ENCODE measurements at places on chromosomes 7 and 10.

DNA sequence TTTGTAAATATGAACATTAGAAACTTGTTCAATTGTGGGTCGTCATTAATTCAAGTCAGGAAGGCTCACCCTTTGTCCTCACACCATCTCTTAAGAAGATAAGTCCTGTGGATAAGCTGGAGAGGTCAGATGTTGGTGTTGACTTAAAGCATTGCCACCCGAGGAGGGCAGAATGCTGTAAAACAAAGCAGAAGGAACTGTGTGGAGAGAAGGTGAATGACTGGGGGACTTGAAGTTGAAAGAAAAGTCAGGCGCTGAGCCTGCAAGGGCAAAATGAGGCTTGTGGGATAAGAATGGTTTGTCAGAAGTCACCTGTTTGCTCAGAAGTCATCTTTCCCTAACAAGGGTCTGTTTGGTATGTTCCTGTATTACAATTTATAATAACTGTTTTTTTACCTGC is 9.1 kb downstream of the RPA3 start:
- DNase-seq, result no peak

GRCh38 chr7:122430710-122431109 is 126.2 kb upstream of the FEZF1 start:
- no peak for DNase-seq

GRCh38 chr7:70571403-70571934 is 560.5 kb upstream of the GALNT17 start:
- DNase-seq, result no peak

- DNase-seq, result no peak
Measured at GRCh38 chr10:123760356-123761037, 94.3 kb downstream of the GPR26 start.

- DNase-seq, result no peak
Measured at GRCh38 chr7:98687111-98687751, 70.1 kb downstream of the NPTX2 start.

DNA sequence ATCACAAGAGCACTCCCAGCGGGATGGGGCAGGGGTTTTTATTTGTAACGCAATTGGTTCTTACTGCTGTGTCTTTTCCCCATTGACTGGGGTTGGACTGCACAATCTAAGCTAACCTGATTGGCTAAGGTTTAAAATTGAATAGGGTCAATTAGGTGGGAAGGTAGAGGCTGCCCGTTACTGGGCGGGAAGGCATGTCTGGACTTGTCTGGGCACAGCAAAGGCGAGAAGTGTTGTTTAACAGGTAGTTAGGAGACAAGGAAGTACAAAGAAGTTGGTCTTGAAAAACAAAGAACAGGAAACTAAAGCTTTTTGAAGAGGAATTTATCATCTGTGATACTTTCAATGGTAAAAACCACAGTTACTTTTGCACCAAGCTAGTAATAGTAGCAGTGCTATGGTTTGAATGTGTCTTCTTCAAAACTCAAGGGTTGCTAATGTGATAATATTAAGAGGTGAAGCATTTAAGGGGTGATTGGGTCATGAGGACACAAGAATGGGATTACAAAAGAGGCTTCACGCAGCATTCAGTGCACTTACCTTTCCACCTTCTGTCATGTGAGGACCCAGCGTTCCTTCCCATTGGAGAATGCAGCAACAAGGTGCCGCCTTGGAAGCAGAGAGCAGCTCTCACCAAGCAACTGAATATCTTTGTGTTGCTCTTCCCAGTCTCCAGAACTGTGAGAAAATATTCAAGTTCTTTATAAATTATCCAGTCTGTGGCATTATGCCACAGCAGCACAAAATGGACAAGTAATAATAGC is 875.5 kb upstream of the SORCS1 start:
- DNase-seq, result no peak

DNA sequence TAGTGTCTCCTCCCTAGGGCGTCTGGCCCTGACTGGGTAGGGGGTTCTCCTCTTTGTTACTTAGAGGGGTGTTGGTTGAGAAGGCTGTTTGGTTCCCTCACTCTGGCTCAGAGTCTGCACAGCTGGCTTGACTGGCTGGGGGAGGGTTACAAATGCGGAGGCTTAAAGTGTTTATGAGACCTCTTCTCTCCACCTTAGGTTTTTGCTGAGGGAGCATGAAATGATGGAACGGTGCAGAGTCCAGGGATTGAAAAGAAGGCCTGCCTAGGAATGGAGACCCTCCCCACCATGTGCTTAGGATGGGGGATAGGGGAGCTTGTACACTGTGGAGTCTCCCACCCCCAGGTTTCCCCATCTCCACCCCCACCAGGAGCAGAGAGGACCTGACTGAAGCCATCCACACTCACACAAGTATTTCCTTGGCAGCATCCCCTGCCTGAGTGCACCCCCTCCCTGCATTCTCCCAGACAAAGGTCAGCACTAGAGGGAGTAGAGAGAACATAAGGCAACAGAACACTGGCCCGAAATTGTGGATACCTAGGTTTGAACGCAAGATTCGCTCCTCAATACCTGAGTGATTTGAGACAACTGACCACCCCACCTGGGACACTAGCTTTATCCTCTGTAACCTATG is 1.7 kb upstream of the LDB1 start:
- DNase-seq, result no peak

DNA sequence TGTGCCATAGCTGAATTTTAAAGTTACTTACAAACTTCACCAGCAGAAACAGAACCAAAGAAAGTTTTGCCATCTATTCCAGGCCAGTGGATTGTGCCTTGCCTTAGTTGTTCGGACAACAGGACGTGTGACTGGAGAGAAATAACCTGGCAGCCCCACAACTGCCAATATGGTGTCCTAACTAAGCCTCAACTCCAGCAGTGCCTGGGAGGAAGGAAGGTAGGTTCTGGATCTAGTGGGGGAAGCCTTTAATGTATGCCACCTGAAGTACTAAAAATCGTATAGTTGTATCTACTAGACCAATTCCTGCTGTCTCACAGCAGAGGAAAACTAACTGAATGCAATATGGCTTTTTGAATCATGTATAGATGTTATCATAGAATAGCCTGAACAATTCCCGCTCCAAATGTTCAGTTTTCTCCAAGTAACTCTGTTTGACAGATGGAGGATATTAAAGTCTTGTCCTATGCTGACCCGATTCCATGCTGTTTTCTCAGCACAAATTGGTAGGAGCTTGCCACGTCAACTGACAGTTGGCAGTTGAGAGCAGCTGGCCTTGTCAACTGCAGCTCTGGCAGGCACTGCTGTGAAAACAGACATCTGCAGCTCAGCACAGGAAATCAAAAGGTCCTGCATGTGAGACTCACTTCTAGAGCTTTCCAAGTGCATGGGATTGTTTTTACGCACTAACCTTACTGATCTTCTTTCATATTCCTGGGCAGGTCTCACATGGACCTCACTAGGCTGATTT is 84.5 kb upstream of the WNT16 start:
- DNase-seq, result no peak

DNA sequence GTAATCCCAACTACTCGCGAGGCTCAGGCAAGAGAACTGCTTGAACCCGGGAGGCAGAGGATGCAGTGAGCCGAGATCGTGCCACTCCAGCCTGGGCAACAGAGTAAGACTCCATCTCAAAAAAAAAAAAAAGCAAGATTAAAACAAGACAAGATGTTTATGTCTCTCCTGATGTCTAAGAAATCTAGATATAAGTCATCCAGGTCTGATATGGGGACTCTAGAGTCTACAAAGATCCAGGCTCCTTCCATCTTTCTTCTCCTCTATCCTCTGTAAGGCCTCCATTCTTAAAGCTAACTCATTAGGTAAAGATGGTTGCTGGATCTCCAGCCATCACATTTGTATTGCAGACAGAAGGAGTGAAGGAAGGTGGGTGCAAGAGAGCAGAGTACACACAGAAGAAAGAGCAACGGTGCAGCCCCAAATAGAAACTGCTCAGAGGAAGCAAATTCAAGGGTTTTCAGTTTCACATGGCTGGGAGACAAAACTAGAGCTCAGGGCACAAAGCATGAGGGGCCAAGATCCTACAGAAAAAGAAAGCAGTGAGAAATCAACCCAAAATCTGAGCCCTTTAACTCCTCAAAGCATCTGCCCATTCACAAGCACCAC is 57.6 kb downstream of the USP6NL start:
- no peak for DNase-seq

GRCh38 chr7:25288556-25289307 is 60.4 kb upstream of the NPVF start:
- no peak for DNase-seq

GRCh38 chr7:45682836-45683555 is 108.8 kb downstream of the ADCY1 start:
- no peak for DNase-seq

DNA sequence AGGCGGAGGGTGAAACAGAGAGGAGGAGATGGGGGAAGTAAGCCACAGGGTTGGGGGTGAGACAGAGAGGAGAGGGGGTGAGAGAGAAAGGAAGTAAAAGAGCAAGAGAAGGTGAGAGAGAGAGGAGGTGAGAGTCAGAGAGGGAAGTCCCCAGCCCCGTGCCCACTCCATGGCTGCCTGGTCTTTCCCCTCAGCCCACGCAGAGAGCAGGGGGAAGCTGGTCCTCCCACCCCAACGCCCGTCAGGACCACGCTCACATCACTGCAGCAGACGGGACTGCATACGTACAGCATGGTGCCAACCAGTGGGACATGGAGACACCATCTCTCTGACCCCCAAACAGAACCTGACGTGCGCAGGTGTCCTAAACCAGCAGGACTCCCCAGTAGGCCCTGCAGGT is 12.1 kb upstream of the PDGFA start:
- DNase-seq, result no peak

GRCh38 chr7:70733090-70733489 is 398.9 kb upstream of the GALNT17 start:
- DNase-seq, result no peak

- DNase-seq, result no peak
Measured at GRCh38 chr7:155300641-155301452, 3.2 kb downstream of the INSIG1 start.
